CD4-positive, alpha-beta T cell treated with Interleukin-2 at 100 ng/mL for 4 hours (primary cell): ENCODE measurements at places on chromosomes 7 and 10.
A peak's percentile ranks its signal among the peaks of the same experiment; 100 is the strongest.

DNA sequence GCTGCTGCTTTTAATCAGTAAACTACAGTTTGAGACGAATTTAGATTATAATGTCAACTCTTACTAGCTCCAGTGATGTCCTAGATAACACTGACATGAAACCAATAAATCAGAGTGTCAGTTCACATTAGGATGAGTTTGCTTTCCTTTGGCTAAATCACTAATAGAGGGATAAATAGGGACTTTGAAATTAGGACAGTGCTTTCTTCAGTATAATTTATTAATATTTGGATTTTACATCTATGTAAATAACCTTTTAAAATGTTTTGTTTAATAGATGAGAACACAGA lies 55.6 kb downstream of the C1GALT1 start:
- no peak for DNase-seq

DNA sequence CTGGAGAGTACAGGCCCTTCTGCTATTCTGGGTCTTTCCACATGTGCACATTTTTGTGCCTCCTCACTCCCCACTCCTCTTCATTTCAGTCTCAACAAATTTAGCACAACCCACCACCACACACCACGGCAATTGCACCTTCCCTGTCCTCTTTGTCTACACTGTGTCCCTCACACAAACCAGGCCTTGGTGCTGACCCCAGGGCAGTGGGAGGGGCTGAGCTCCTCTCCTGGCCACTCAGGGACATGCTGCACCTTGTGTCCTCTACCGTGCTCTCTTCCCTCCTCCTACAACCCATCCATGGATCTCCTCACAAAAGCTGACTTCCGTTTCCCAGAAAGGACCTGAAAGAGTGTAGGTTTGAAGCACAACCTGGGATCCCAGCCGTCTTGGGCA lies 90.9 kb upstream of the IKZF1 start:
- no peak for DNase-seq

GRCh38 chr10:127892743-127893142 lies at the start of gene CLRN3:
TSS of gene CLRN3 (minus strand) at chr10:127892941. CDS start at chr10:127892784, 157 bp downstream.
- no peak for DNase-seq

GRCh38 chr7:156478486-156478885 lies 162.1 kb upstream of the RNF32 start:
- no peak for DNase-seq

- DNase-seq = no peak
These were observed at the start of gene CLCN1 for GRCh38 chr7:143315776-143316175. TSS of gene CLCN1 (plus strand) at chr7:143316111. CDS start at chr7:143316213, 102 bp downstream.

DNA sequence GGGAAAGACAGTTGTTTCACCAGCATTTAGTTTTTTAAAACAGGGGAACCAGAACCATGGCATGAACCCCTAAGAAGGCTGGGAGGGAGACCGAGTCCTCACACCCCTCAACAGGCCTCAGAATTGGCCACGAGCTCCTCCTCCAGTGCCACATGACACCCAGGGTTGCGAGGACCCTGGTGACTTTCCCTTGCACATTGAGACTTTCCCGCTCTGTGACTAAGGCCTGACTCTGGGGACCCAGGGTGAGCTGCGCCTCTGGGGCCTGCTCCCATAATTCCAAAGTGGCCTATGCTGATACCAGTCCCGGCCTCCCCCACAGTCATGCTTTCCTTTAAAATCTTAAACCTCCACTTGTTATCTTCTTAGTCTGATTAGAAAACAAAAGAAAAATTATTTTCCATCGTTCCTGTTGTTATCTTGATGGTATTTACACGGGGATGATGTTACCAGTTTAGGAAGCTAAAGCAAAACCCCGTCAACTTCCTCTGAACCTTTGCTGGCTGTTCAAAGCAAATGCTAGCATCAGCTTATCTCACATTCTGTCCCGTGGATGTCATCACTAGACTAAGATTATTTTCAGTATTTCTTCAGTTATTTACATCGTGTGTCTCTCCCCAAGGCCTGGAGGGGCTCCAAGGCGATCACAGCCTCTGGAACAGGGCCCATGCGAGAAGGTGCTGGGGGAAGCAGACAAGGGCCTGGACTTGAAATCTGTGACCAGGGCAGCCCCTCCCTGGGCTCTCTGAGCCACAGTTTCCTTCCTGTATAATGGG lies 42.1 kb downstream of the FAM53B start:
- peak; percentile 54 for DNase-seq

- DNase-seq = no peak
These were observed 386.0 kb upstream of the HPS1 start for GRCh38 chr10:98832738-98833137.

GRCh38 chr7:146115851-146116520 lies 615 bp upstream of the CNTNAP2 start:
- no peak for DNase-seq

GRCh38 chr7:33050535-33051318 lies 11.8 kb downstream of the NT5C3A start:
- DNase-seq = peak; percentile 65

DNA sequence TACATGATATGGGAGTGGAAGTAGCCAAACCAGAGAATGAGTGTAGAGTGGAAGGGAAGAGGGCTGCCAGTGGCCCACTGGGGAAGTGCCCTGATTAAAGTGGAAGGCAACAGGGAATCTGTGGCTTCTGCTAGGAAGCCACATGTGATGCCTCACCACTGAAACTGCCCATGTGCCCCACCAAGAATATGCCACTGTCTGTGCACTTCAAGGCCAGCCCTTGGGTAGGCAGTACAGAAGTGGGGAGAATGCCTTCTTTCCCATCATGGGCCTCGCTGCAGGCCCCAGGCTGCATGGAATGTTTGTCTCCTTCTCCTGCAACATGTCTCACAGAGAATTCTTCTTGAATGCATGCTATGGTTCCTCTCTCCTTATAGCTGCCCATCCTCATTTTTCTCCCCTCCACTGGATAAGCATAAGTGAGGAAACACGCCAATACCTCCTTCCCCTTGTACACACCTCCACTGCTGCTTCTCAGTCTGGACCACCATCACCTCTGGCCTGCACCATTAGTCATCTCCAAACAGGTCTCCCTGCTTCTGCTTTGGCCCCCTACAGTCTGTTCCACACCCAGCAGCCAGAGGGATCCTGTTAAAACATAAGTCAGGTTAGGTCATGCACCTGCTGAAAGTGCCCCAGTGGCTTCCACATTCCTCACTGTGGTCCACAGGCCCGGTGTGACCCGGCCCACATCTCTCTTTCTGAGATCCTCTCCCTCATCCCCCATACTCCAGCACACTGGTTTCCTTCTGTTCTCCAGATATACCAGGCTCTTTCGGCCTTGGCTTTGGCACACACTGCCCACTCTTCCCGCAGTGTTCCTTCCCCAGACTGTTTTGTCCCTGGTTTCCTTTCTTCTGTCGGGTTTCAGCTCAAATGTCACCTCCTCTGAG lies 37.1 kb downstream of the SNX10 start:
- DNase-seq = no peak

DNA sequence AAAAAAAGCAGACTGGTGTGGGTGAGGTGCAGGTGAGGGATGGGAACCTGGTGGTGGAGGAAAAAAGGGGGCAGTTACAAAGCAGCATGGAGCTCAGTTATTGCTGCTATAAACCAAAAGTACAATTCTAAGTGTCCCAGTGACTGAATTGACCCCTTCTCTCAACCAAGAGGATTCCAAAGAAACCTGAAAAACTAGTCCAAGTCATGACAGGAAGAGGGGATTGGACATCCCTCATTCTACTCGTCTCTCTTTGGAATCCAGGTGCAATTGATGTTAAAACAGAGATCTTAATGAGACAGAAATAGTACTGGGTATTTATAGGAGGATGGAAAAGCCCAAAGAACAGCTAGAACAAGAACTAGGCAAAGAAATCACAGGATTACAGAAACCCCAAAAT lies 322.3 kb upstream of the IGFBP3 start:
- no peak for DNase-seq

DNA sequence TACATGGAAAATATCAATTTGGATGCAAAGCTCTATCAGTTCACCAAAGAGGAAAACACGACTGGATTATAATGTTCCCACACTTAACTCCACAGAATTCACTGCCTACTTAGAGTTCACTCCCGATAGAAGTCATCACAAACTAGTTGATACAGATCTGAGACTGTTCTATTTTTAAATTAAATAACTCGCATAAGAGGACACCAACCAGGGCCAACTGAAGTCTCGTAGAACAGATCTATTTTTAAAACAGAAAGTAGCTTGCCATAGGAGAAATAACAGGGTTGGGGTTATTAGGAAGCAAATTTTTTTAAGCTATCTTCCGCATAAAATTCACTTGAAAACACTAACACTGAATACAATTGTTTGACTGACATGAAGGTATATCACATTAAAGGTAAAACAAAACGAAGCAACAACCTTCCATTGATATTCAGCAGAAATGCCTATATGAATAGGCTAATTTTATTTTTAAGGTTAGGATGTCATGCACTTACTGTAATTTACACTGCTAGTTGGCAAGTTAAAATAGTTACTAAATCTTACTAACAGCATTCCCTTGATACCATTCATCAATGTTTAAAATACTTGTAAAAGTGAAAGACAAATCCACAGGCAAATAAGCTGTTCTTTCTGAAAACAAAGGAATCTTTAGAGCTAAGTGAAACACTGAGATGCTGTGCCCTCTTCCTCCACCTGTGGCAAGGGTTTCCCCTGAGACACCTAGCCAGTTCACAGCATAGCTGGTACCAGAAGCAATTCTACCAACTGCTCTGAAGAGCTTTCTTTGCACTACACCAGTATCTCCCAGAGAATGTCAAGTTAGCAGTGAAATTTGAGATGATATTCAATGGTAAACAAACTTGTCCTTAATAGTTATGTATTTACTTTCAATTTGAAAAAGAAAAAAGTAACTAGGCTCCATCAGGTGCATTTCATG lies 186.7 kb upstream of the ANK3 start:
- no peak for DNase-seq

GRCh38 chr10:93435621-93436397 lies 46.3 kb downstream of the MYOF start:
- DNase-seq = no peak

GRCh38 chr10:628386-629045 lies 61.0 kb downstream of the DIP2C start:
- DNase-seq = no peak

DNA sequence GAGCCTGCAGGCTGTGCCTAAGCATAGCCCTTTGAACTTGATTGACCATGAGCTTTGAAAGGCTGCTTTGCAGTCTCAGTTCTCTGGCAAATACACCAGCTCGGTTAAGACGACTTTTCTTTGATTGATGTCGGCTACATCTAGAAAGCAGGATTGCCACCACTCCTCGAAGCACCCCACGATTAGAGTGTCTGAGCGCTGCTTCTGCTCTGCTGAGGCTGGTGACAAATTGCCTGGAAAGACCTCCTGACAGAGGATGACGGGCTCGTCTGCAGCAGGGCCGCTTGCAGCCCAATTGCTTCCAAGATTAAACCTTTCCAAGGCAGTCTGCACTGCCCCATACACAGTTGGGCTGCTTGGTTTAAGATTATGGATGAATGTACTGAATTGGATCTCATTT lies 182.0 kb downstream of the CUX1 start:
- DNase-seq = no peak

- no peak for DNase-seq
These were observed 367.0 kb upstream of the MGMT start for GRCh38 chr10:129099992-129100391.

DNA sequence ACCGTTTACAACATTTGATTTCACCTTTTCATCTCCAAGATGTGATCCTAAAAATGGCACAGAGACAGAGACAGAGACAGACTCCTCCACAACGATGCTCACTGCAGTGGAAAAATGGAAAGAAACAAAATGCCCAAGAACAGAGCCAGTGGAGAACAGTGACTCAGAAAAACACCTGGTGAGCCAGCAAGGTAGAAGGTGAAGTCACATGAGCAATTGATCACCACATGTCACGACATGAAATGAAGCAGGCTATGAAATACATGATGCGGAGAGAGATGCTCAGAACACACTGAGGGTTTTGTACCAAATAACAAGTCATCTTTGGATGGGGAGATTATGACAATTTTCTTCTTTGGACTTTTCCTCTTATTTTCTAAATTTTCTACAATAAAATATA lies 3.5 kb downstream of the MSMB start:
- DNase-seq = no peak

DNA sequence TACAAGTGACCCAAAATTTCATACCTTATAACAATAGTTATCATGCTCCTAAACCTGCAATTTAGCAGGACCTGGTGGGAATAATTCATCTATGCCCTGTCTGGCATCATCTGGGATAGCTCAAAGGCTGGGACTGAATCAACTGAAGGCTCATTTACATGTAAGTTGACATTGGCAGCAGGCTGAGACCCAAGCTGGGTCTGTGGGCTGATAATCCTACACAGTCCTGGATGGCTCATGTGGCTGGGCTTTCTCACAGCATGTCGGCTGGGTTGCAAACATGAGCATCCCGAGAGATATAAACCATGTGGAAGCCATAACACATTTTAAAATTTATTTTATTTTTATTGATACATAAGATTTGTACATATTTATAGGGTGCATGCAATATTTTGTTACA lies 19.5 kb upstream of the ABCB5 start:
- no peak for DNase-seq

GRCh38 chr10:15370212-15370855 lies 755 bp downstream of the FAM171A1 start:
- no peak for DNase-seq

GRCh38 chr7:27419581-27420177 lies 177.1 kb downstream of the EVX1 start:
- no peak for DNase-seq

- DNase-seq = no peak
These were observed 11.0 kb upstream of the SH2D4B start for GRCh38 chr10:80526742-80527141.

- DNase-seq = no peak
These were observed 105.2 kb upstream of the GSDME start for GRCh38 chr7:24862461-24862860.

DNA sequence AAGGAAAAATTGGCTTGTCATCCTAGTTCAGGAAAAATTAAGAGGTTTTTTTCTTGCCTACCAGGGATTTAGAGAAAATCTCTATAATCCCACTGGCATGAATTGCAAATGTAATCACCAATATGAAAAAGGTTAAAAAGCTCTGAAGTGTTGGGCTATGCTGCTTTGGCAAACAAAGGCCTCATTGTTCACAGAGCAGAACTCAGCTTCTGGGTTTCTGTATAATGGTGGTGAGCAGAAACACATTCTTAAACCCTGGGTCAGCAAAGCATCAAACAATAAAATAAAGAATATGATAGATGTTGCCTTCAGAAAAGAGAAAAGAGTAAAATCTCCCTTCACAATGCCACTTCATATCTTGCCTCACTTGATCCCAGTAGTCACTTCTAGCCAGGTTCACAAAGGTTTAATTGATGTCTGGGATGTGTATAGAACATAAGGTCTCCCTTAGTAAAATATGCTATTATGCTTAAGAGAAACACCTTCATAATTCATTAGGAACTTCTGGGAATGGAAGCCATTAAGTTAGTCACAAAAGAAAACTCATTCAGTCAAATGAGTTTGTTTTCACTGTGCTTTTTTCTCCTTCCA lies 1255.5 kb upstream of the PHF14 start:
- DNase-seq = no peak

GRCh38 chr10:50219646-50220045 lies 31.7 kb downstream of the ASAH2 start:
- no peak for DNase-seq

DNA sequence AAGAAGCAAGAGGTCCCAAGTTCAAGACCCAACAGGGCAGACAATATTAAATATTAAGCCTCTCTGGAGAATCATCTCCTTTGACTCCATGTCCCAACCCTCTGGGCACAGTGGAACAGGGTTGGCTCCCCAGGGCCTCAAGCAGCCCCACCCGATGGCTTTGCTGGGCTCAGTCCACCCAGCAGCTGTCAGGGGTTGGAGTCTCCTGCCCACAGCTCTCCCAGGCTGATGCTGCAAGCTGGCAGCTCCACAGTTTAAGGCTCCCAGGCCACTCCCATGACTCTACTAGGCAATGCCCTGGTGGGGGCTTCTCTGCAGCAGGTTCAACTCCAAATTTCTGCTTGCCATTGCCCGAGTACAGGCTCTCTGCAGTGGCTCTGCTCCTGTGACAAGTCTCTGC lies 55.1 kb downstream of the LARP4B start:
- DNase-seq = no peak
